ENCODE measurements at places on chromosomes 16 and 17.
A peak's percentile ranks its signal among the peaks of the same experiment; 100 is the strongest.

- no peak for DNase-seq
Observed at GRCh38 chr16:57539072-57539796, 2.9 kb upstream of the CCDC102A start.

- no peak for DNase-seq
Observed at GRCh38 chr17:78107976-78108725, 20.4 kb downstream of the TMC6 start.

DNA sequence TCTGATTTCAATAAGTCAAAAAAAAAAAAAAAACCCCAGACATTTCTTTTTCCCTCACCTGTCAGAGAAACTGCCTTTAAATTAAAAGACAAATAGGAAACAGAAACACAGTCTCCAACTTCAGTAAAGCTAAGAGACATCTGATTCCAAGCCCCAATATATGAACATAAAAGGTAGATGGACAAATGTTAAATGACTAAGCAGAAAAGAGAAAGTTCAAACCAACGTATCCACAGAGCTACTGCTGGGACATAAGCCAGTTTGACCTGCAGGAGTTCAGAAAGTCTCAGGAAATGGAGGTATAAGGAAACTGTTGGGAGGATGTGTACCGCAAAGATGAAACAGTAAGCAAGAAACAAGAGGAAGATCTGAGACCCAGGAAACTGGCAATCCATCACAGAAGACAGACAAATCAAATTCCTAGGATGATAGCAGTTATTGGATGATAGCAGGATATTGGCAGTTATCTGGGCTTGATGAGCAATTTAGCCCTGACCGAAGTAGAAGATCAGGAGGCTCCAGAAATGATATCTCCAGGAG is 135.0 kb downstream of the BRIP1 start:
- no peak for DNase-seq

- no peak for DNase-seq
Observed at GRCh38 chr17:67680445-67681224, 37.1 kb upstream of the NOL11 start.

GRCh38 chr17:19448341-19449268 is 37.6 kb downstream of the RNF112 start:
- DNase-seq = no peak

- DNase-seq = no peak
Observed at GRCh38 chr16:87207965-87208364, 109.2 kb downstream of the C16orf95 start.

GRCh38 chr16:56865394-56866062 is 521 bp downstream of the SLC12A3 start:
- no peak for DNase-seq

- no peak for DNase-seq
Observed at GRCh38 chr16:56102183-56102686, 89.1 kb upstream of the GNAO1 start.

DNA sequence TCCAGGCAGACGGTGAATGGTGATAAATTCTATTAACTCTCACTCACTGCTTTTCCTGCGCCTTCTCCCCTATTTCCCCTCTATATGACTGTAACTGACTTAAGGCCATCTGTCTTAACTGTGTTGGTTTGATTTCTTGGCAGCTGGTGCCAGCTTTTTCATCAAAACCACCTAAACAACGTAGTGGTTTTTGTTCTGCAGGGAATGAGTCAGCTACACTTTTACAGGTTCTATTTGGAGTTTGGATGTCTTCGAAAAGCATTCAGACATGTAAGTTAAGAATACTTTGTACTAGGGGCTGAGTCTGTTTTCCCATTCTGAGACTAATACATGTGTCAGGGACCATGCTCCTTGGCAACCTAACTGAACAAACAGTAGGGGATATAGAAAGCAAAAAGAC is 8.5 kb downstream of the REXO5 start:
- no peak for DNase-seq

- DNase-seq = no peak
Observed at GRCh38 chr16:56351481-56351880, 73.9 kb downstream of the AMFR start.

- no peak for DNase-seq
Observed at GRCh38 chr16:57592591-57593003, 35.8 kb upstream of the ADGRG1 start.

DNA sequence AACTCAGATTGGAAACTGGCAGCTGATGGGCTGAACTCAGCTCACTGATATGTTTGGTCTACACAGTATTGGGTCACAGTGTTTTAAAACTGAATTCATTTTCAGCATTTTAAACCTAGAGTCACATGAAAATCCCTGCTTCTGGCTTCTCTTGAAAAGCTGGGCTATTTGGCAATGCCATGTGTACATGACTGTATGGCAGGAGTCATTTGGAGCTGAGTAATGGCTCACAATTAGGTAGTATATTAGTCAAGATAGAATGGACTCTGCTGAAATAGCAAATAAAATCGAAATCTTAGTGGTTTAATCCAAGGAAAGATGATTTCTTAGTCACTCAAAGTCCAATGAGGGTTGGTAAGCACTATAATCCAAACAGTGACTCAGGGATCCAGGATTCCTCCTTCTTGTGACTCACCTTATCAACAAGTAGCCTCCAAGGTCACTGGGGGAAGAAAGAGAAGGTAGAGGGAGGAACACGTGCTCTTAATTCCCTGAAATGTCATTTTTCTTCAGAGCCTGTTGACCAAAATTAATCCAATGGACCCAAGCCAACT is 13.9 kb upstream of the PMP22 start:
- DNase-seq = no peak

DNA sequence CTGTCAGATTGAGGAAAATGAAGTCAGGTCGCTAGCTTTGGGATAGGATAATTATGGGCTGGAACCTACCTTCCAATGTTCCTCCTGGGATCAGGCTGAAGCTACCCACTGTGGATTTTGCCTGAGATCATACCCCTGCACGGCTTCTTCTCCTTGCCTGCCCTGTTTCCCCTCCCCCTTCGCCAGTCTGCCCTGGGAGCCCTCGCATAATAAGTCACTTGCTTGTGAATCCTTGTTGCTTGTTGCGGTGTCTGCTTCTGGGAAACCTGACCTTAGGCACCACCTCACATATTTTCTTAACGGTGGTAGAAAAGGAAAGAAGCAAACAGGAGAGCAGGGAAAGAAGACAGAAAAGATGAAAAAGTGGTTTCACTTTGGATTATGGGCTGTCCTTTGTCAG is 13.3 kb upstream of the PMP22 start:
- DNase-seq = no peak

GRCh38 chr17:9974448-9975381 is 69.6 kb upstream of the RCVRN start:
- no peak for DNase-seq

- DNase-seq = no peak
Observed at GRCh38 chr17:10398352-10398751, 23.4 kb downstream of the MYH8 start.

GRCh38 chr16:50814541-50814940 is 72.7 kb downstream of the CYLD start:
- no peak for DNase-seq

- peak; percentile 86 for DNase-seq
Observed at GRCh38 chr17:35368081-35368830, 5.2 kb downstream of the SLFN11 start.

DNA sequence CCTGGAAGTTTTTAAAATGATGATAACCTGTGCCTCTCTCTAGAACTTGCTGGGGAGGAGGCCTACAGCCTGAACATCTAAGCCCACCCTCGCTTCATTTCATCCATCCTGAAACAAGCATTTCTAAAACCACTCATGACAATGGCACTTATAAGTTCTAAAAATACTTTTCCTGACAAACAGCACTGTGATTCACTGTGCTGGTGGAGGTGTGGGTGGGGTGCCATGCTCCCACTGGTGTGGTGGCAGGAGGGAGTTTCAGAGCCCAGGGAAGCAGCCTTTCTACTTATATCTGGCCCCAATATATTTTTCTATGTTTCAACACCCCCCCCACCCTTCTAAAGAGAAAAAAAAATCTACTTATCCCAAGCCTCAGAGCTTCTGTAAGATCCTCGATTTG is 52.6 kb downstream of the RAB11FIP4 start:
- no peak for DNase-seq

GRCh38 chr17:33939959-33940358 is 315.1 kb upstream of the CCL2 start:
- no peak for DNase-seq

- no peak for DNase-seq
Observed at GRCh38 chr17:47717979-47718621, 14.9 kb upstream of the TBX21 start.

DNA sequence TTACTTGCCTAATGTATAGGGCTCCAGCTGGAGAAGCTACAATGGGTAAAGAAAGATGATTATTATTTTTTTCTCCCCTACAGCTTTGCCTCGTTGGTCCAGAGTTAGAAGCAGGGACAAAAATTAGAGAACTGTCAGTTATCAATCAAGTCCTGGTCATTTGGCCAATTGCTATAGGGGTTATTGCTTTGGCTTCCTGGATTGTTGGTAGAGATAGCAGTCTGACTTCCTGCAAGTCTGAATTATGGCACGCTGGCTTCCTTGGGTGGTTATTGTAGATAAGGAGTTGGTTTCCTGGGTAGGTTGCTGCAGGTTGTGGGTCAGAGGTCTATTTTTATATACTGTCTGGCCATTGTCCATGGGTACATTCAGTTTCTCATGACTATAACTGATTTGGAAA is 84.7 kb upstream of the ELAC2 start:
- DNase-seq = no peak

DNA sequence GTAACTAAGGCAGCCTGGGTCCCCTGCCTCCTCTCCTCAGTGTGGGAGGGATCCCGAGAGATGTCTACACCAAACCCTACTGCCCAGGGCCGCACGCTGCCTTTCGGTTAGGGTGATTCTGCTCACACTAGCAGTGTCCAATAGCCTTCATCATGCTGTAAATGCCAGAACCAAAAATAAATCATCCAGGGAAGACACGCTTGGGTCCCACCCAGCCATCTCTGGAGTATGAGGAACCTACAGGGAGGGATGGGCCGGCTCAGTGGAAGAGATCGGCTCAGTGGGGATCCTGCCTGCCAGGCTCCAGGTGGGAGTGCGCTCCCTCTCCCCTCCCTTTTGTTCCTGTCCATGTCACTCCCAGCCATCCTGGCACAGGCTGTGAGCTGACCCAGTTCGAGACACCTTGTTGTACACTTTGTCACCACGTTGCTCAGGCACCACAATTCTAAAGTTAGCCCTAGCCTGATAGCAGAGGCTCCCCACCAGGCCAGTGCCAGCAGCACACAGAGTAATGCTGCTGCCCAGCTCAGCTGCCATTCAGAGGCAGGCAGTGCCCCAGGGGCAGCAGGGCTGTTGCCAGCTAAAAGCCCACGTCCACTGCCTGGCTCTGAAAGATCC is 24.5 kb downstream of the PEMT start:
- DNase-seq = no peak

GRCh38 chr16:47018223-47018891 is 44.9 kb upstream of the DNAJA2 start:
- DNase-seq = peak; percentile 86

DNA sequence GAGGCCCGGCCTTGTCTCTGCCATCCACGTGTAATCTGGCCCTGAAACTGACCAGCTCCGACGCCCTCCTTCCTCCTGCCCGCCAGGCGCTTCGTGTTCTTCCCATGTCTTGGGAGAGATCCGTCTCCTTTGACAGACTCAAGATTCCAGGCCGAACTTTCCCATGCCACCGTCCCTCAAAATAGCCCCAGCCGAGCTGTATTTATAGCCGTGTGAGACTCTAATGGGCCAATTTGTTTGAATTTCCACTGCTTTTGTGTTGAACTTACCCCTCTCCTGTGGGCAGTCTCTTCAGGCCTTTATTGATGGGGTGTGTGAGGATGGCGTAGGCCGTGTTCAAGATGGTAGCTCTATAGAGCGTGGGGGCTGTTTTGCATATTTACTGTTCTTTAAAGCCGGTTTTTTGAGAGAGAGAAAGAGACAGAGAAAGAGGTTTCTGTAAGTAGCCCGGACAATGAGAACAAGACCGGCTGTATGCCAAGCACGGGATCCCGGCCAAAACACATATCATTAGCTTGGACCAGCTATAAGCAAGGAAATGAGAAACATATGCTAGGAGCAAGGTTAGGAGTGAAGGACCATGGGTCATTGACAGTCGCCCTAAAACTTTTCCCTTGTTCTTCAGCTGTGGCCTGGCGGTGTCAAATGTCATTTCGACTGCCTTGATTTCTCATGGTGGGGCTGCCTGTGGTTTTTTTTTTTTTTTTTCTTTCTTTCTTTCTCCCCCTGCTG is 124.5 kb upstream of the ZFHX3 start:
- no peak for DNase-seq

DNA sequence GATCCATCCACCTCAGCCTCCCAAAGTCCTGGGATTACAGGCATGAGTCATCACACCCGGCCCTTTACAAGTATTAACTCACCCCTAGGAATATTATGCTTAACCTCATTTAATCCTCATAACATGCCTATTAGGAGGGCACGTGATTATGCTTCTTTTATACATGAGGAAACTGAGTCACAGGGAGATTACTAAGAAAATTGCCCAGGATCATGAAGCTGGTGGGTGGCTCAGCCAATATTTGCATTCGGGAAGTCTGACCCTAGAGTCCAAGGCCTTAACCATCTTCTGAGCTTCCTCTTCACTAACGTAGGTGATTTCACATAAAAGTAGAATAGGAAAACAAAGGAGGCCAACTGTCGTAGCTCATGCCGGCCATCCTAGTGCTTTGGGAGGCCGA is 19.0 kb upstream of the SNN start:
- DNase-seq = no peak

DNA sequence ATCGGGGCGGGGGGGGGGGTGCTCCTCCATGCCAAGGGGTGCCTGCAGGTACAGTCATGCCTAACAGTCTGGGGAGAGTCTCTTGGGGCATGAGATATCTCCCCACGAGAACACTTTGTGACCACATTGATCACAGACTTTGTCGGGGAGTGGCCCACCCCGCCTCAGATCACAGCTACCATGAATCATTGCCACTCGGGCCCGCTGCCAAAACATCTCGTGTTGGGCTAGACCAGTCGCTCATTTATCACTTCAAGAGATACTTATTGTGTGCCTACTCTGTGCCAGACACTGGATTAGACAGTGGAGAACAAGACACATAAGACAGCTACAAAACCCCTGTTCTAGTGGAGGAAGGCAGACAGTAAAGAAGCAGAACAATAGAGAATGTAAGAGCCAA is 72.6 kb downstream of the CLEC16A start:
- DNase-seq = no peak

Measured in germinal center (tissue), 1 donor.